NCI-H2171 treated with DMSO at 0.1 percent for 48 hours (cell line): ENCODE measurements at places on chromosomes 16 and 17.

DNA sequence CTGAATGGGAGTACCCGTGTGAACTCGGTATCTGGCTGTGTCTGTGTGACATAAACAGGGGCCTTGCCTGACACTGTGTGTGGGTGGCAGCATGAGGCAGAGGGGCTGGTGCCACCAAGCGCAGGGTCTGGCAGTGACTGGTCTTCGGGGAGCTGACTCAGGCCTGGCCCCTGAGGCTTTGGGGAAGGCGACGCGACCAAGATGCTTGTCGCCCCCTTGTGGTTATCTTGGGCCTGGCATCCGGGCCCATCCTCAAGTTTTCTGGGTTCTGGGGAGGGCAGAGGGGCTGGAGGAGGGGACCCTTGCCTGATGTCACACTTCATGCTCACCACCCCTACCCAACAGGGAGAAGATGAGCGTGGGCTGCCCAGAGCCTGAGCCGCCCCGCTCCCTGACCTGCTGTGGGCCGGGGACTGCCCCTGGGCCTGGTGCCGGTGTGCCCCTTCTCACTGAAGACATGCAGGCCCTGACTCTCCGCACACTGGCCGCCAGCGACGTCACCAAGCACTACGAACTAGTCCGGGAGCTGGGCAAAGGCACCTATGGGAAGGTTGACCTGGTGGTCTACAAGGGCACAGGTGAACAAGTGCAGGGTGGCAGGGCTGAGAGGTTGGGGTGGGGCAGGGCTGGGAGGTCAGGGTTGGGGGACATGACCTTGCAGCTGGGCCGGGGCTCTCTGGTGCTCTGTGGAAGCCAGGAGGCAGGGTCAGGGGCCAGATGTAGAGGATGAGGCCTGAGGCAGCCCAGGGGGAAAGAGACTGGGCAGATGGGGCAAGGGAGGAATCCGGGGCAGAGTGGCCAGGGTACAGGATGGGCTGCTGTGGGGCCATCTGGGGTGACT, 24.9 kb downstream of the SBK1 start:
- DNase-seq, result peak; percentile 14

DNA sequence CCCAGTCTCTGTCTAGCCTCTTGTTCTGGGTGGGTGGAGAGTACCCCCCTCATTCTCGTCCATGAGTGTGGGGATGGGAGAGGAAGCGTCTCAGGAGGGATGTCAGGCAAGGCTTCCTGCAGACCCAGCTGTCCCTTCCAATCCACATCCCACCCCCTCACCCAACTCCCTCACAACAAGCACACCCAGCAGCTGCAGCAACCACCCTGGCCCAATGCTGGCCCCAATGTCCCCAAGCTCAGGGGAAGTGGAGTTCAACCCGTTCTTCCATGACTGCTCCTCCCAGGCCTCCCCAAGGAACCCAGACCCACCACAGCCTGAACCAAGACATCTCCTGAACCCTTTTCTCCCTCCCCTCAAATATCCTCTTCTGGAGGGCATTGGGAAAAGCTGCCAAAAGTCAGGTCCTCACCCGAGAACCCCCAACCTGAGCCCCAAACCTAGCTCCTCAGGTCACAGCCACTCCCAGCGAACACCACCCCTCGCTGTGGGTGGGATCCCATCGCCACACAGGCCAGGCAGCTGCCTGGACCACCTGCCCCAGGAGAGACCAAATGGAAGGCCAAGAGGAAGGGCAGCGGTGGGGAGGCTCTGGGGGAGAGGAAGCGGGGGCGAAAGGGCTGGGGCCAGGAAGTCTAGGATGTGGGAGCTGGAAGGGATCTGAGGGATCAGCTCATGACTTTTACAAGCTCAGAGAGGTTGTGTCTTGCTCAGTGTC, 47.6 kb downstream of the FZD2 start:
- DNase-seq, result no peak

GRCh38 chr16:55687802-55688201, 32.0 kb downstream of the SLC6A2 start:
- DNase-seq, result no peak

- no peak for DNase-seq
Observed at GRCh38 chr16:23523321-23523720, 13.0 kb upstream of the GGA2 start.
